NCI-H82 (cell line): ENCODE measurements at places on chromosomes 5 and 9.

- DNase-seq, result no peak
Measured at GRCh38 chr5:1105350-1106265, 6.3 kb downstream of the SLC12A7 start.

DNA sequence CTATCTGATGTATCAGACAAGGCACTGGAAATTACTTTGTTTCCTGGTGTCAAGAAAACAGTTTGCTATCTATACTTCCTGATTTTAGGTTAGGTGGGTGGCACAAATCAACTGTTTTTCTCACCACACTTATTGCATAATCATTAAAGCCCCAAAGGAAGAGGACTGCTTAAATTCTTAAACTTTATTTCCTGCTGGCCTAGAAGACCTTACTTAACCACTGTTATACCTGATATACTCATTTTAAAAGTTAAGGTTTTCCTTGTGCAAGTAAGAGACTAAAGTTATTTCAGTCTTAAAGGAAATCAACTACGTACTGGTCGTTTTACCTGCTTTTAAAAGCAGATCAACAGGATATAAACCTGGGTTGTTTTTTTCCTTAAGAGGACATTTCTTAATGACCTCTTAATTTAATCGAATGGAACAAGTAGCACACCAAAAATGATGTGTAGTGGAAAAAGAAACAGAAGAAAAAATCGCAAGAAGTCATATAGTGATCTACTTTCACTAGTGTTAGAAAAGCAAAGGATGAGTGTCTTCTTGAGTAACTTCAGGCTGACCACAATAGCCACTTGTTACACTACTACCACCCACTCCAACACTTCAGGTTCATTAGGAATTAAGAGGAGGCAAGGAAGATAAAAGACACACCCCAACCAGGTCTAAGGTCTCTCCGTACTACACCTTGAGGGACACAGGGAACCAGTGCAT is 974 bp downstream of the CLINT1 start:
- no peak for DNase-seq

GRCh38 chr5:121027636-121028035 is 563.5 kb downstream of the PRR16 start:
- no peak for DNase-seq

DNA sequence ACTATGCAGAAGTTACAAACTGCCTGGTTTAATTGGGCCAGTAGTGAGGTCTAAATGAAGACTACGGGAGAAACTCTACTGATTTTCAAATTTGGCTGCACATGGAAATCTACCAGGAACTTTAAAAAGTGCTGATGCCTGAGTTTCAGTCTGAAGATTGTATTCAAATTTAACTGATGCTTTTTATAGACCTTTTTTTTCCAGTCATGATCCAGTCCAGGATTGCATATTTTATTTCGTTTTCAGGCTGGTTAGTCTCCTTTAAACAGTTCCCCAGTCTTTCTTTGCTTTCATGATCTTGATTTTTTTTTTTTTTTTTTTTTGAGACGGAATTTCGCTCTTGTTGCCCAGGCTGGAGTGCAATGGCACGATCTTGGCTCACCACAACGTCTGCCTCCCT is 23.7 kb upstream of the SPZ1 start:
- DNase-seq, result no peak

DNA sequence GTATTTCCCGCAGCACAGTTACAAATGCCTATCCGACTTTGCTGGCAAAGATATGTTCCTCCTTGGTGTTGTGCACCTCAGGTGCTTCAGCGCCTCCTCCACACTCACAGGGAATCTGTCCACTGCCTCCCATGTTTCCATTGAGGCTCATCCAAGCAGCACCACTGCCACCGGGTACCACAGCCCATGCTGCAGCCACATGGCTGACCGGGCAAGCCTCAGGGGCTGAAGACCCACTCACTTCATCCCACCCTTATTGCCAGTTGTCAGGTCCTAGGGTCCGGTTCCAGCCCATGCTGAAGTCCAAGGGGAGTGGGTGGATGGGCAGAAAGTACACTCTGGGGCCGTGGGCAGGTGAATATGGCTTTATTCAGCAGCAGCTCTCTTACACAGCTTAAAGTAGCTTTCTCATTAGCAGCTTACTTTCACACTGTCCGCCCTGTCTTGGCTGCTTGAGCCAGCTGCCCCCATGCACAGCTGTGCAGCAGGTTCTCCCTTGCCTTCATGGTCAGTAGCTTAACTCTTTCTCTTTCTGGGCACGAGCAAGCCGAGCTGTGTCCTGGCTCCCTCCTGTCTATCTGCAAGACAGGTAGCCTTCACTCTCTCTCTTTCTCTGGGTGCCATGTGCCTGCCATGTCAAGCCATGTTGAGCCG is 1052.3 kb downstream of the PTPRD start:
- no peak for DNase-seq

DNA sequence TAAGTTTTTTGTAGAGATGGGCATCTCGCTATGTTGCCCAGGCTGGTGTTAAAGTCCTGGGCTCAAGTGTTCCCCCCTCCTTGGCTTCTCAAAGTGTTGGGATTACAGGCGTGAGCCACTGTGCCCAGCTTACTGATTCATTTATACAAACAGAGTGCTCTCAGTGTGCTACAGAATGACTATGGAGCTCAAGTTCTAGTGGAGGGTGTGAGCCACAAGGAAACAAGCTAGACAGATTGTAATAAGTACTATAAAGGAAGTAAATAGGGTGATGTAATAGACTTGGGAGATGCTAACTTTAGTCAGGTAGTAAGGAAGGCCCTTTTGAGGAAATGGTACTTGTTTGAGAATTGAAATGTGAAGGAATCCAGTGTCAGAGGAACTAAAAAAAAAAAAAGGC is 1.7 kb upstream of the TMEM267 start:
- no peak for DNase-seq

- no peak for DNase-seq
Measured at GRCh38 chr5:128630121-128630520, 92.1 kb upstream of the FBN2 start.

DNA sequence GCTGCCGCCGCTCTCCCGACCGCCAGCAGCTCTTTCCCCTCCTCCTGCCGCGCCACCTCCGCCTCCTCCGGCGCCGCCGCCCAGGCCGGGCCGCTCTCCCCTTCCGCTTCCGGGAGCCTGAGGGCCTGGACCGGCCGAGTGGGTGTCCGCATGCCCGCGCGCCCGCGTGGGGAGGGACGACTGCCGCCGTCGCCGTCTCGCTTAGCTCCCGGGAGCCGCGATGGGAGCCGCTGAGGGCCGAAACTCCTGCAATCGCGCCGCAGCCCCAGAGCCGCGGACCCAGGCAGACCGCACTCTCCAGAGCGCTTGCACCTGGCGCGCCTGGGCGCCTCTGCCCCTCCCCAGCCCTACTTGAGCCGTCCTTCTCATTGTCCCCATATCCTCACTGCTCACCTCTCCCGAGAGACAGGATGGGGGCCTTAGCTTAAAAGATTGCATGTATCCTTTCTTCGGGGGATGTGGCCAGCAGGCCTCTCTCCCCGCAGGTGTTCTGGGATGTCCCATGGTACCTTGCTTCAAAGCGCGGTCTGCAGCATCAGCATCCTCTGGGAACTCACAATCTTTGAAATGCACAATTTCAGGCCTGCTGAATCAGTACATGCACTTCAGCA is at the start of gene ZDHHC21:
Gene ZDHHC21 (minus strand): TSS at position 182 of the 611 bp plus-strand sequence. CDS start 19,092 bp downstream, outside the sequence.
- DNase-seq, result peak; percentile 64

DNA sequence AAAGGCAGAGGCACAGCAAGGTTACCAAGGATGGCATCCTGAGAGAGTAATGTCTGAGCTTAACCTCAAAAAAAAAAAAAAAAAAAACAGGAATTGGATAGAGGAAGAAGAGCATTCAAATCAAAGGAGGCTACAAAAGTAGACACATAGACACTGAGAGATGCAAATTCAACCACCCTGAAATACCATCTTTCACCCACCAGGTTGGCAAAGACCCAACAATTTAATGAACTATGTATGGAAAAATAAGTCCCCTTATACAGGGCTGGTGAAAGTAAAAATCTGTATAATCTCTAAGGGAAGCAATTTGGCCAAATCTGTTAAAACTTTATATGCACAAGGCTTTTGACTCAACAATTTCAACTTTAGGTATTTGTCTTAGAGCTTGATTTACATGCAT is 4.9 kb downstream of the NADK2 start:
- no peak for DNase-seq

DNA sequence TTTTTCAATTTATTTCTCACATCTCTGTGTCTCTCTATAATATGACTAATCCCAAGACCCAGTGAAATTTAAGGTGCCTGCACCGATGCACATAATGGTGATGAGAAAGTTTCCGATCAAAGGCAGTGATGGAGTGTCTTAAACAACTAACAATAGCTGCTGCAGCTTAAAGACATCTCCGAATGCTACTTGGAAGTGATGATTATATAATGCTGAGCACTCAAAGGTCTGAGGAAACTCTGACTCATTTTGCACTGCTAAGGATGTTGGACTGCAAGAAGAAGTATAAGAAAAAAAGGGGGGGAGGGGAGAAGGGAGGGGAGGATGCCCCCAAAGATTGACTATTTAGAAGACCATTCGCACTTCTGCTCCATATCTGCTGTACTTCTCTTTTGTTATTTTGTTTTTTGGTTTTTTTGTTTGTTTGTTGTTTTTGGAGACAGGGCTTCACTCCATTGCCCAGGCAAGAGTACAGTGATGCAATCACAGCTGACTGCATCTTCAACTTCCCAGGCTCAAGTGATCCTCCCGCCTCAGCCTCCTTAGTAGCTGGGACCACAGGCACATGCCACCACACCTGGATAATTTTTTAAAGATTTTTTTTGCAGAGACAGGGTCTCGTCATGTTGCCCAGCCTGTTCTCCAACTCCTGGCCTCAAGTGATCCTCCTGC is 192.2 kb downstream of the HSD17B3 start:
- no peak for DNase-seq

DNA sequence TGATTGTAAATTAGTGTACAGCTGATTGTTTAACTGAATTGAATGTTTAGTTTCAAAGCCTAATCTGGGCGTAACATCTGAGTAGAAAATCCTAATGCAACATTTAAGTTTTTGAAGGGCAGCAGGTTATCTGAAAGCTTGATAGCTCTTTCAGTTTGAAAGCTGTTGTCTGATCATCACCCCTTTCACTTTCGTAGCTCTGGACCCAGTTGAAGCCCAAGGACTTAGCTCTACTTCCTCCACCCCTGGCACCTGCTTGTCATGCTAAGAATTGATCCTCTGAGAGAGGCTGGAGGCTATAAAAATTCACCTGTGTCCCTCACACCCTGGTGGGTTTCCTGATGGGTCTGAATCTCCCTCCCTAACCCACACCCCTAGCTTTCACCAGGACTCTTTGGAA is 86.0 kb downstream of the ZFAND5 start:
- no peak for DNase-seq

DNA sequence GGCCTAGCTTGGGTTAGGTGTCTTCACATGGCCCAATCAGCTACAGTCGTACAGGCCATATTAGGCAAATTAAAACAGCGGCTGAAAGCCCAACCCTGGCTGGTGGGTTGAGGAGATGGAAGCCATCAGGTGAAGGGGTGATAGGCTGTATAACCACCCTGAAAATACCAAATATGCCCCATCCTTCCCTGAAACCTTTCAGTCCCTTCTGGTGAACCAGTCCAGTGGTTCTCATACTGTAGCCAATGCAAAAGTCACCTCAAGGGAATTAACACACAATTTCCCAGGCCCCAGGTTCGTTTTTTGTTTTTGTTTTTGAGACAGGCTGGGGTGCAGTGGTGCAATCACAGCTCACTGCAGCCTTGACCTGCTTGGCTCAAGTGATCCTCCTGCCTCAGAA is 19.8 kb upstream of the KCNV2 start:
- no peak for DNase-seq

DNA sequence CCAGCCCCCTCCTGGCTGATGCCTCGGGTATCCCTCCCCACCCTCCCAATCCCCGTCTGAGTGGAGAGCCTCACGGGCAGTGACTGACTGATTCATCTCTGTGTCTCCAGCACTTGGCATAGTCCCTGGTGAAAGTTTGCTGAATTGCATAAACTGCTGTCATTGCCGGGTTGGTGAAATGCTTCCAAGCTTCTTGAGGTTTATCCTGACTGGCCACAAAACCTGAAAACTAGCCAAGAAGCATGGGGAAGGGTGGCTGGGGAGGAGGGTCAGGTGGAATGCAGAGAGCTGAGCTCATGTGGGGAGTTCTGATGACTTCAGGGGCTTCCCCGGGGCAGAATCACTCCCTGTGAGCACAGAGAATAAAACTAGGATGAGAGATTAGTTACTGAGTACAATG is 56.9 kb upstream of the GGTA1 start:
- DNase-seq, result no peak

- DNase-seq, result no peak
Measured at GRCh38 chr9:2777454-2777853, 60.1 kb downstream of the KCNV2 start.

DNA sequence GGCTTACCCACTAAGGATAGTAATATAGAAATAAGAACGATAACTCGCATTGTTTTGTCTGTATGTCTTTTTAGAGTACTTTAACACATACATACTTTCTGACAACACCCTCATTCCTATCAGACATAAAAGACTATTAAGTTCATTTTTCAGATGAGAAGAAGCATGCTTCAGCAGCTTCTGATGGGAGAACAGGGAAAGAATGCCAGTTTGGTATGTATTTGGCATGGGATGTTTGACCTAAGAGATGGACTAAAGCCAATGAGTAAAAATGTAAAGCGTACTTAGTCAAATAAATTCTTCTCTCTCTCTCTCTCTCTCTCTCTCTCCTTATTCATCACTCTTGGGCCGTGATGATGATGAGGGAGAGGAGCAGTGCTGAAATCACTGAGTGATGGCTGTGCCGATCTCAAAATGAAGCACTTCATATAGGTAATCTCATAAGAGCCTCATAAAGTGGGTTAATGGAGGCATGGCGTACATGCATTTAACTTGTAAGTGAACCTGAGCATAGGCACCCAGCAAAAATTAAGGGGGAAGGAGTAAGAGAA is 71.5 kb downstream of the SLIT3 start:
- no peak for DNase-seq

GRCh38 chr5:139601429-139601828 is 40.3 kb downstream of the UBE2D2 start:
- DNase-seq, result no peak
